MG63 (cell line): ENCODE measurements at places on chromosomes 16 and 17.

DNA sequence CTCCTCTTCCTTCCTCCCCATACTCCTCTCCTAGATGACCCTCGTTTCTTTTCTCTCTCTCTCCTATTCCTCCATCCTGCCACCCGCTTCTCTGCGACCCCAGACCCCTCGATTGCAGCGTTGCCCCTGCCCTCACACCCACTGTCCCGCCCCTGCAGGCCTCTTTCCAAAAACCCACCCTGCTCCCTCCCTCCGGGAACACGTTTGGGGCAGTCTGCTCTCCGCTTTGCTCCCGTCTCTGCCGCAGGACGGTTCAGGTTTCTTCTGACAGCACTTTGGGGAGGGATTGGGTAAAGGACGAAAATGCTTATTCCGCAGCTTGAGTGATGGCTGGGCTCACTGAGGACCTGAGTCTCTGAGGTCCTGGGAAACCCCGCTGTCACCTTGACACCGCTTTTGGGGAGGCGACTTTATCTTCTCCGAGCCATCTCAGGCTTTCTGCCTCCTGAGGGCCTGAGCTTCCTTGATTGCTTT, 690 bp downstream of the NDE1 start:
- DNase-seq, result peak; percentile 38

DNA sequence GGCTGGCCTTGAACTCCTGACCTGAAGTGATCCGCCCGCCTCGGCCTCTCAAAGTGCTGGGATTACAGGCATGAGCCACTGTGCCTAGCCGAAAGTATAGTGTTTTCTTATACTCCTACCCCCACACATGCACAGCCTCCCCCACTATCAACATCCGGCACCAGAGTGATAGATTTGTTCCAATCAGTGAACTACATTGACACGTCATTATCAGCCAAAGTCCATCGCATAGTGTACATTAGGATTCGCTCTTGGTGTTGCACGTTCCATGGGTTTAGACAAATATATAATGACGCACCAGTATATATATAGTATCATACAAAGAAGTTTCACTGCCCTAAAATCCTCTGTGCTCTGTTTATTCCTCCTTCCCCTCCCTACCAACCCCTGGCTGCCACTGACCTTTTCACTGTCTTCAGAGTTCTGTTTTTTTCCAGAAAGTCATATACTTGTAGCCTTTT, 11.9 kb upstream of the TM4SF5 start:
- DNase-seq, result no peak

DNA sequence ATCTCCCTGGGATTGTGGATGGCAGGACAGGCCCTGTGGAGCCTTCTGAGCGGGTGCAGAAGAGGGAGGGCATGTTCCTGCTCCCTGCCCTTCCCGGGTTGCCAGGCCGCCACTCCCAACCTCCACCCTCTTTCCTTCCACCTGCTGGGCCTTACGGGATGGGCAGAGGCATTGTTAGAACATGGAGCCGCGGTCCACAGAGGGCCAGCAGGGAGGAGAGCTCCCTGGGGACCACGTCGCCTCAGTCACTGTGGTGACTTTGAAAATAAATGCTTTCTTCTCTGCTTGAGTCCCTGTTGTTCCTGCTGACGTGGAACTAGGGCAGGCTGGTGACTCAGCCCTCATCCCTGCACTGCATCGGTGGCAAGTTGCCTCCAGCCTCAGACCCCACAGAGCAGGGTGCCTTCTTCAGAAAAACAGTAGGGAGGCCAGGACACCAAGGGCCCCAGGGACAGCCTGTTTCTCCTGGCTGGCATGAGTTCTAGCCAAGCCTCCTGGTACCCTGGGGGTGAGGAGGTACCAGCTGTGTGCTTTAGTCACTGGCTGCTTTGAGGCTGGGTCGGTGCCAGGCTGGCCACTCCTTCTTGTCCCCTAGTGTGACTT, 224.9 kb downstream of the SEC14L1 start:
- DNase-seq, result peak; percentile 83

DNA sequence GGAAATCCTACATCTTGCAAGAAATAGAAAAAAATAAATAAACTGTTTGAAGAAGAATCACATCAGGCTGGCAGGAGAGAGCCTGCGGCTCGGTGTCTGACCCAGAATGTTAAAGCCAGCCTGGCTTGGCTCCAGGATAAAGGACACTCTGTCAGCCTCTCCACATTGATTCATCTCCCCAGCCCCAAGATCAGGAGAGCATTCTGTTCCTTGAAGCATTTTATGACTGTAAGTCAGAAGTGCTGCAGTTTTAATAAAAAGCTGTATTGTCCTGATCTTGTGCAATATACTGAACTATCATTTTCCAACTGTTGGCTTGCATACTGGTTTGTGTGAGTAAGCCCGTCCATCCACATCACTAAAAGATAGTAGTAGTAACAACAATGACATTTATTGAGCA, 426.6 kb downstream of the HAPSTR1 start:
- DNase-seq, result no peak

DNA sequence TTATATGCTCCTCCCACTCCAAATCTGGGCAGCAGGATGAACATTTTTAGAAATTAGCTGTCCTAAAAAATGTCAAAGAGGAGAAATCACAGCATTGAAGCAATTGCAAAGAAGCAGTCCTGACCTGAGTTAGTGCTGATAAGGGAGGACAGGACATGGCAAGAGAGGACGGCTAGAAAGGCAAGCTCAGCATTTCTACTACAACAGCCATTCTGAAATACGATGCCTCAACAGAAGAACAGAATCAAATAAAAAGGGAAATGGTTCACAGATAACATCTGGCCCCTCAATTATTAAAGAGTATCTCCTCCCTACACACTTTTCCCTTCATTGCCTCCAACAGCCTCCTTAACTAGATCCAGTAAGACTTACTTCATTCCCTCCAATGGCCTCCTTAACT, 18.3 kb downstream of the VPS53 start:
- DNase-seq, result no peak

DNA sequence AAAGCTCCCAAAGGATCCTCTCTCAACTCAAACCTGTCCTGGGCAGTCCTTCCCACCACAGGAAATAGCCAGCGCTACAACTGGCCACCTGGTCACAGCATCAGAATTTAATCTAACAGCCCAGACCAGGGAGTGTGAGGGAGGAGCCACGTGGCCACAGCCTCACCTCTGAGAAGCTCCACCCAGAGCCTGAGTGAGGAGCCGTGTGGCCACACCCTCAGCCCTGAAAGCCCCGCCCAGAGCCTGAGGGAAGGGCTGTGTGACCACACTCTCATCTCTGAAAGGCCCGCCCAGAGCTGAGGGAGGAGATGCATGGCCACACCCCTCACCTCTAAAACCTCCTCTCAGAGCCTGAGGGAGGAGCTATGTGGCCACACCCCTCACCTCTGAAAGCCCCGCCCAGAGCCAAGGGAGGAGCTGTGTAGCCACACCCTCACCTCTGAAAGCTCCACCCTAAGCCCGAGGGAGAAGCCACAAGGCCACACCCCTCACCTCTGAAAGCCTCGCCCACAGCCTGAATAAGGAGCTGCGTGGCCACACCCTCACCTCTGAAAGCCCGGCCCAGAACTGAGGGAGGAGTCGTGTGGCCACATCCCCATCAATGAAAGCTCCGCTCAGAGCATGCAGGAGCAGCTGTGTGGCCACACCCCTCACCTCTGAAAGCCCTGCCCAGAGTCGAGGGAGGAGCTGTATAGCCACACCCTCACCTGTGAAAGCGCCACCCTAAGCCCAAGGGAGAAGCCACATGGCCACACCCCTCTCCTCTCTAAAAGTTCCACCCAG, 28.6 kb downstream of the SLC38A8 start:
- DNase-seq, result peak; percentile 73

GRCh38 chr17:82531431-82531881, 11.9 kb downstream of the FOXK2 start:
- peak; percentile 59 for DNase-seq

GRCh38 chr17:3669085-3669347, 404 bp downstream of the EMC6 start:
- DNase-seq, result no peak

DNA sequence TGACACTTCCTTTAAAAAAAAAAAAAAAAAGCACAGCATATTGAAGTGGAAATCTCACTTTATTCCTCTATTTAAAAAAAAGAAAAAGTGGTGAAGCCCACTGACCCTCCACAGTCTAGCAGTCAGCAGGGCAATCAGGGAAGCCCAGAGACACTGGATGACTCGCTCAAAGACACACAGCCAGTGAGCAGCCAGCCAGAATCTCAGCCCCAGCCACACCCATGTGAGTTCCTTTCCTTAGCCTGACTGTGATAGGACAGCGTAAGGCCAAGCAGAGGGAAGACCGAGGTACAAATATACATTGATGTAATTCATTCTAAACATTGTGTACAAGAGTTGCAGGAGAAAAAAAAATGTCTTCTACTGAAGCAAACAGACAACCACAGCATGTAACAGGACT, 22.5 kb downstream of the XPO6 start:
- DNase-seq, result peak; percentile 74
